Cerebellum (tissue), 4 donors: ENCODE measurements at places on chromosomes 6 and 20. TPM values are rescaled to one million over a fixed set of nuclear protein-coding genes. Genes with fewer than 3 reads are reported as not detected.

- DNase-seq: no peak
Measured at GRCh38 chr6:139166956-139167313, 32.1 kb downstream of the HECA start.

Gene GABRR1
- total RNA-seq: 0.09 TPM

Gene RAD21L1
- total RNA-seq: not detected

Gene MTHFD1L
- total RNA-seq: 15.1 TPM

GRCh38 chr6:71029555-71029954 lies 72.7 kb upstream of the B3GAT2 start:
- no peak for DNase-seq

- no peak for DNase-seq
Measured at GRCh38 chr6:43898358-43899131, 128.5 kb downstream of the VEGFA start.

Gene TBXT
- total RNA-seq: not detected

Gene SLC35D3
- total RNA-seq: 0.36 TPM

DNA sequence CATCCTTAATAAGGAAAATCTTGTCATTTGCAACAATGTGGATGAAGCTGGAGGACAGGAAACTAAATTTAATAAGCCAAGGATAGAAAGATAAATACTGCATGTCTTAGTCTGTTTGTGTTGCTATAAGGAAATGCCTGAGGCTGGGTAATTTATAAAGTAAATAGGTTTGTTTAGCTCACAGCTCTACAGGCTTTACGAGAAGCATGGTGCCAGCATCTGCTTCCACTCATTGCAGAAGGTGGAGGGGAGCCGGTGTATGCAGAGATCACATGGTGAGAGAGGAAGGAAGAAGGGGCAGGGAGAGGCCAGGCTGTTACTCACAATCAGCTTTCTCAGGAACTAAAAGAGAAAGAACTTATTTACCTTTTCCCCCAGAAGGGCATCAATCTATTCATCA lies 118.9 kb upstream of the SMLR1 start:
- no peak for DNase-seq

DNA sequence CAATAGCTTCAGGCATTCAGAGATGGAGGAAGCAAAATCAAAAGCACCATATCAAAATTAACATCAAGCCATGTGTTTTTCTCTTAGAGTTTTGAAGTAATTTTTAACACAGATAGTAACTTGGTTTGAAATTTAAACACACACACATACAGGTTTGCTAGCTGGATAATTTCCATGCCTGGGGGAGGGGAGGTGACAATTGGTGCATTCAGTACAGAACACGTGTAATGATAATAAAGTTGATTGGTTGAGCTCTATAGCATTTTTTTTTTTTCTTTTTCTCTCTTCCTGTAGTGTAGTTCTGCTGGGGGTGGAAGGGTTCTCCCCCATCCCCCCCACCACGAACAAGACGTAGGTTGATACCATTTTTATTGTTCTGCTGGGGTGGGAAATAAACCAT lies 564.8 kb downstream of the LMBRD1 start:
- DNase-seq: peak; percentile 28

Gene CLIC5
- total RNA-seq: 2.4 TPM

Gene TNXB
- total RNA-seq: 9.3 TPM

GRCh38 chr20:38757145-38757775 lies 9.0 kb downstream of the ACTR5 start:
- no peak for DNase-seq

DNA sequence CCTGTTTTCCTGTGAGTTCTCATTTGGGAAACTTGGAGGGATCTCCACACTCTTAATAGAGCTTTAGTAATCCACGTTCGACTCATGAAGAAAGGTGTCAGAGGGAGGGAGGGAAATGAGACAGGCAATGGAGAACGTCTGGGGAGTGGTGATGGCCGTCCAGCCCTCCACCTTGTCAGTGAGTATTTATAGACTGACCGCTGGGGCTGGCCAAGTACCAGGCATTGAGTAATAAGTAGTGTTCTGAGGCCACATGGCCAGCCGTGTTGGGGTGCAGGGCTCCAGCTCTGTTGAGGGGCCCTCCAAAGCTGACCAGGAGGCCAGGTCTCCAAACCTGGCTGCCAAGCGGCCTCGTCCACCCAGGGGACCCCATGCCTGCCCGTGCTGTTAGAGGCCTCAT lies 11.3 kb upstream of the DSN1 start:
- peak; percentile 56 for DNase-seq

DNA sequence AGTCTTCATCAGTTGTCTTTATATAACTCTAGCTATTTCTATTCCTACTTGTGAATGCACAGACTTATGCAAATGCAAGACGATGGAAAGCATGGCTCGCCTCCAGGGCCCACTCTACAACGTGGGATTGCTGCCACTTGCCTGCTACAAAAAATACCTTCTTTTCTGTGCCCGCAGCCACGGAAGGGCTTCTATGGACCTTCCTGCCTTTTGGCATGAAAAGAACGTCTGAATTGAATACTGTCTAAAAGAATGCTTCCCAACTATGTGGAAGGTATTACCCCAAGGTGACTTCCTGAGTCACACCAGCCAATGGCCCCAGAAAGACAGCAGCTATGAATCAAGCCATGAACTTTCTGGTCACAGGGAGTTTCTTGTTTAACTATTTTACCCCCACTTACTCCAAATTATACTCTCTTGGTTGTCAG lies 261.2 kb downstream of the HIVEP2 start:
- no peak for DNase-seq

DNA sequence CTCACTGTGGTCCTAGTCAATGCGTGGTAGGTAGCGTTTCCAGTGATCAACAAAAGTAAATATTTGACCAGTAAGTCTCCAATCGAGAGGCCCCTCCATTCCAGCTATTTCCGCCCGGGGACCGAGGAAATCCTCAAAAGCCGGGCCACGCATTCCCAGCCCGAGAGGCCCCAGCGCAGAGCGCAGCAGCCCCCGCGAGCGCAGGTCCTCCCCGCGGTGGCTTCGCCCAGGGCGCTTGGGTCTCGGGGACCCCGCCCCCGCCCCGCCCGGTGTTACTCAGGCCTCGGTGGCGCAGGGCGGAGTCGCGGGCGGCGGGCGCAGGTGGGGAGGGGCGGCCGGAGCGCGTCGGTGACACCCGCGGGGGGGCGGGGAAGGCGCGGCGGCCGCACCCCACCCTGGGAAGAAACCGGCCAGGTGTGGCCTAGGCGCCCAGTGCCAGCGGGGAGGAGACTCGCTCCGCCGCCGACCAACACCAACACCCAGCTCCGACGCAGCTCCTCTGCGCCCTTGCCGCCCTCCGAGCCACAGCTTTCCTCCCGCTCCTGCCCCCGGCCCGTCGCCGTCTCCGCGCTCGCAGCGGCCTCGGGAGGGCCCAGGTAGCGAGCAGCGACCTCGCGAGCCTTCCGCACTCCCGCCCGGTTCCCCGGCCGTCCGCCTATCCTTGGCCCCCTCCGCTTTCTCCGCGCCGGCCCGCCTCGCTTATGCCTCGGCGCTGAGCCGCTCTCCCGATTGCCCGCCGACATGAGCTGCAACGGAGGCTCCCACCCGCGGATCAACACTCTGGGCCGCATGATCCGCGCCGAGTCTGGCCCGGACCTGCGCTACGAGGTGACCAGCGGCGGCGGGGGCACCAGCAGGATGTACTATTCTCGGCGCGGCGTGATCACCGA lies at the start of gene DSP:
DSP (plus strand) TSS at position 497 of the 890 bp plus-strand sequence; CDS start at position 742, 245 bp downstream.
- DNase-seq: no peak

- DNase-seq: no peak
Measured at GRCh38 chr20:63686492-63687321, 9.7 kb upstream of the TNFRSF6B start.

Gene ZSCAN16
- total RNA-seq: 12.8 TPM

- DNase-seq: no peak
Measured at GRCh38 chr6:33718713-33719112, 7.2 kb upstream of the UQCC2 start.

Gene CGAS
- total RNA-seq: 3.9 TPM

Gene GRIK2
- total RNA-seq: 321 TPM

Gene RNF182
- 18.6 TPM for total RNA-seq

DNA sequence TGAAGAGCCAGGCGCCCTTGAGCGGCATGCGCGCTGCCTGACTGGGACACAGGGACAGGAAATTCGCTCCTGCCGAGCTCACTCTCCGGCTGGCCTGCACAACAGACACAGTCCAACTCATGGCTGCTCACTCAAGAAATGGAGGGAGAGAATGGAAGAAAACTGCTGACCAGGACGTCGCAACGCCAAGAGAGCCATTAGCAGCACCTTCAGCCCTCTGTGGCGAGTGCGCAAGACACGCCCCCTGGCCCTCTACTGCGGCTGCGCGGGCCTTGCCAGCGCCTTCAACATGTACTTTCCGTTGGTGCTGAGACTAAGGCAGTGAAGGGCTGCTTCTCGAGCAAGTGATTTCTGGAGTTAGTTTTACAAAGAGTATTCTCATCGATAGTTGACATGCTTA lies 23.3 kb downstream of the TMEM242 start:
- no peak for DNase-seq

DNA sequence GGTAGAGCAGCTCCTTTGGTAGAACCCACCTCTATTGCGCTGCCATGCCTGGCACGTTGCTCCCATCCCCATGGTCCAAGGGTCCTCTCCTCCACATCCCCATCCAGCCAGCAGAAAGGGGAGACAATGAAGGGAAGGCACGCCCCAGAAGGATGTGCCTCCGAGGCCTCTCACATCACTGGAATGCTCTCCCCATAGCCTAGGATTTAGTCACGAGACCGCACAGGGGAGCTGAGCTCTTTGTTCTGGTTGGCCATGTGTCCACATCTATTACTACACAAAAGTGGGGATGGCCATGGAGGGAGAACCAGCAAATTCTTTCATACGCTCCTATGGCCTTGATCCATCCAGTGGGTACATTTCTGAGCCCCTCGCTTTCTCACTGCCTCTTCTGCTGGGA lies 60.5 kb upstream of the SALL4 start:
- no peak for DNase-seq

DNA sequence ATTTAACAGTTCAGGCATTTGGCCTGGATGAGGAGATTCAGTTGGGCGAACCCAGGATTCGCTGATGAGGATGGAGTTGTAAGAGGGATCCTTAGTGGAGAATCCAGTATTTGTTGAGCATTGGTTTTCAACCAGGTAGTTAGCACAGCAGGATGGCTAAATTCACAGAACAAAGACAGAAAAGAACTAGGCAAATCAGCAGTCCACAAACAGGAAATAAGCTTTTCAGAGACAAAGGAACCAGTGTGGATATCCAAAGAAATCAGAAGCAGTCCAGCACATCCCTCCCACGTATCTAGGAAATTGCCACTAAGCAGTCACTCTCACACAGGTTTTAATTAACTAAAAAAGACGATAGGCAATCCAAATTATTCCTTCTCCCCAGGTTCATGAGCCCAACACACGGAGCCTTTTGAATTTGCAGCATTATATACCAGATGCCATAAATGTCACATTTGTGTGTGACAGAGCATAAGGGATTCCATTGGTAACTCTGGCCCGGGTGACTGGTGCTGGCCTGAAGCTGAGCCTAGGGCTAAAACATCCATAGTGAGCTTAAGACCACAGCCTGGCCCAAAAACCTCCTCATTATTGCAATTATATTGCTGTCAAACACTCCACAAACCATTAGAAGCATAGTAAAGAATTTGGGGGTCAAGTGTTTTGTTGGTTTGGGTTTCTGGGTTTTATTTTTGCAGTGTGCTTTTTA lies 131.5 kb downstream of the SOBP start:
- no peak for DNase-seq

- DNase-seq: peak; percentile 27
Measured at GRCh38 chr20:18276821-18277220, 11.5 kb upstream of the ZNF133 start.

Gene RIMS4
- total RNA-seq: 25.8 TPM

Gene SLC25A27
- 49.0 TPM for total RNA-seq

Gene GGTLC1
- total RNA-seq: not detected

GRCh38 chr6:54957698-54958097 lies 111.1 kb downstream of the FAM83B start:
- DNase-seq: no peak

Gene SPATA25
- 2.5 TPM for total RNA-seq

- DNase-seq: peak; percentile 5
Measured at GRCh38 chr6:95364016-95364604, 213.2 kb upstream of the MANEA start.

- DNase-seq: no peak
Measured at GRCh38 chr6:9638861-9639260, 776.0 kb downstream of the TFAP2A start.

DNA sequence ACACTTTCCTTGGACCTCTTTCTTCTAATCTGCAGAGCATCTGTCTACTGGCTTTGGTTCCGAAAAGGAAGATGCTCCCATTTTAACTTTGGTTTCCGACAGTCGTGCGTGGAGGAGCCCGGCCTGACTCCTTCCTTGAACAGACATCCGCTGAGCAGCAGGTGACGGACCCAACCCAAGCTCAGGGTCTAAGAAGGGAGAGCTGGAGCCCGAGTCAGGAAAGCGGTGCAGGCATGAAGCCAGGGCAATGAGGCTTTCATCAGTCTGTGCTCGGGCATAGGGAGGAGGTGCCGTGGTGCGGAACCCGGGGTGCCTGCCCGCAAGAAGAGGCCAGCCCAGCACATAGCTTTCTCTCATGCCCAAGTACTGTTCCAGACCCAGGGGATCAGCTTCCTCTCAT lies 109.4 kb downstream of the CDH4 start:
- DNase-seq: no peak

Gene TCP11
- not detected for total RNA-seq

Gene RBPJL
- total RNA-seq: not detected

Gene AVP
- not detected for total RNA-seq
